HuH-7.5 (cell line): ENCODE measurements at places on chromosomes 2 and 18.

- DNase-seq = no peak
Observed at GRCh38 chr2:35852-36251, 10.5 kb downstream of the FAM110C start.

DNA sequence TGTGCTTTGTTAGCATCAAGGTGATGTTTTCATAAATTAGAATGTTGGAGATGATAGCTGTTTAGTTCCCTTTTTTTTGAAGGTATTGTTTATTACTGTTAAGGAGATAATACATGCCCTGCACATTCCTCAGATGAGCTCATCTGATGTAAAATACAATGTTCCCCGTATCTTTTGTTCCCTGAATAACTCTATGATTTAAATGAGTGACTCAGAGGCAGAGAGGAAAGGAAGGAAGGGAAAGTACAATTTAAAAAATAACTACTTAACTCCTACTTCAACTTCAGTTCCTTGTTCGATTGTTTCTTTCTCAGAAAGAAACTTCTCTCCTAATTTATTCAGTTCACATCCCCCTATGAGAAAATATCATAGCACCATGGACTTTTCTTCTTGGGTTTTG lies 208.7 kb downstream of the KCNE4 start:
- no peak for DNase-seq

- DNase-seq = no peak
Observed at GRCh38 chr18:8411492-8411891, 197.7 kb upstream of the RAB12 start.

DNA sequence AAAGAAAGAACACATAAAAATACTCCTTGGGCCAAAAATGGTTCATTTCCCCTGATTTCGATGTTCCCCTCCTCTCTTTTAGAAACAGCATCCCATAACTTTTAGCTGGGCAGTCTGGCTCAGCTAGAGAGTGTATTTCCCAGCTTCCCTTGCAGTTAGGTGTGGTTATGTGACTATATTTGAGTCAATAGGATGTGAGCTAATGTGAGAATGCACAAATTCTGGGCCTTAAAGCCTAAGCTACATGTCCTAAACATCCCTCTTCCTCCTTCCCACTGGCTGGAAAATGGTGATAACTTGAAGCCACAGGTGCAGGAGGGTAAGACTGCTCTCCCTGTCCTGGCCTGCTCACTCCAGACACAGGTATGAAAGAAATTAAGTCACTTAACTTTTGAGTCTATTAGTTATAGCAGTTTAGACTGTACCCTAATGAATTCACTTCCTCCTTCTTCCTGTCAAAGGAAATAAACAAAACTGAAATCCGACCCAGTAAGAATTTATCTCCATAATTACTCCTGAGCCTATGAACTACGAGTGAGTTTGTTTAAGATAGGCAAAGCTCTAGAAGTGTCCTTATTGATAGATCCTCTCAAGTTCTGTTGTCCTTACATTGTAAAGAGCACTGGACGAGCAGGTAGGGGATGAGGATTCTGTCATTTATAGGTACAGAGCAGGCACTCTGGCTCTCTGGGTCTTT lies 177.6 kb downstream of the MTX2 start:
- DNase-seq = no peak

GRCh38 chr2:1489486-1489885 lies 76.2 kb downstream of the TPO start:
- DNase-seq = no peak

DNA sequence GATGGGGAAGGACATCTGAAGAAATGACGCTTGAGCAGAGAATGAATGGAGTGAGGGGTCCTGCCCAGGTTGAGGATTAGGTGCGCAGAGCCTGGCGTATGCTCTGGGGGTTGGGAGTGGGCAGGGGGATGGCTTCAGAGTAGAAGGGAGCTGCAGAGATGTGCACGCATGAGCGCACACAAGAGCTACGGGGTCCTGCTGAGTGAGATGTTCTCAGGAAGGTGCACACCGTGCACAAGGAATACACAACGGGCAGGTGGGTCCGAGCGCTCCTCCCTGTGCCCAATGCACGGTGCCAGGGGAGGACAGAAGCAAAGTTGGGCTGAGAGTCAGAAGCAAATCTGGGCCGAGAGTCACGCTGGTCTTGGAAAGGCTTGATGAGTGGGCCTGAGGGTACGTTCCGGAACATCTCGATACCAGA lies 25.5 kb downstream of the TWIST2 start:
- no peak for DNase-seq

GRCh38 chr2:114550895-114551793 lies 108.7 kb downstream of the DPP10 start:
- DNase-seq = peak; percentile 40

- peak; percentile 96 for DNase-seq
Observed at GRCh38 chr2:238864207-238865014, 16.5 kb downstream of the TWIST2 start.

DNA sequence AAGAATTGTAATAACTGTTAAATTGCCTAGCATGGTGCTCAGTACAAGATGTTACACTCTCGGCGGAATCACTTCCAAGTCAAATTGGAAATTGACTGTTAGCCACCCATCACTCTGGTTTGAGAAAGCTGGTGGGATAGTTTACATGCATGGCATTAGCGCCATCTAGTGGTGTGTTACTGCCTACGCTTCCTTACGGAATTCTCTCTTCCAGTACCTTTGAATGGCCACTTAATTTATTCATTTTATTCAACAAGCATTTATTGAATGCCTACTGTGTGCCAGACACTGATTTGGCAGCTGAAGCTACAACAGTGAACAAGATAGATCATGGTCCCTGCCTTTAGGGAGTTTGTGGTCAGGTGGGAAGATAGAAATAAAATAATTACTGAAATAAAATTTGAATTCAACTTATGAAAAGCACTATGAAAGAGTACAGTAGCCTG lies 171.2 kb downstream of the TMEM247 start:
- DNase-seq = peak; percentile 17

- no peak for DNase-seq
Observed at GRCh38 chr18:80258640-80259039, 11.3 kb upstream of the PARD6G start.

DNA sequence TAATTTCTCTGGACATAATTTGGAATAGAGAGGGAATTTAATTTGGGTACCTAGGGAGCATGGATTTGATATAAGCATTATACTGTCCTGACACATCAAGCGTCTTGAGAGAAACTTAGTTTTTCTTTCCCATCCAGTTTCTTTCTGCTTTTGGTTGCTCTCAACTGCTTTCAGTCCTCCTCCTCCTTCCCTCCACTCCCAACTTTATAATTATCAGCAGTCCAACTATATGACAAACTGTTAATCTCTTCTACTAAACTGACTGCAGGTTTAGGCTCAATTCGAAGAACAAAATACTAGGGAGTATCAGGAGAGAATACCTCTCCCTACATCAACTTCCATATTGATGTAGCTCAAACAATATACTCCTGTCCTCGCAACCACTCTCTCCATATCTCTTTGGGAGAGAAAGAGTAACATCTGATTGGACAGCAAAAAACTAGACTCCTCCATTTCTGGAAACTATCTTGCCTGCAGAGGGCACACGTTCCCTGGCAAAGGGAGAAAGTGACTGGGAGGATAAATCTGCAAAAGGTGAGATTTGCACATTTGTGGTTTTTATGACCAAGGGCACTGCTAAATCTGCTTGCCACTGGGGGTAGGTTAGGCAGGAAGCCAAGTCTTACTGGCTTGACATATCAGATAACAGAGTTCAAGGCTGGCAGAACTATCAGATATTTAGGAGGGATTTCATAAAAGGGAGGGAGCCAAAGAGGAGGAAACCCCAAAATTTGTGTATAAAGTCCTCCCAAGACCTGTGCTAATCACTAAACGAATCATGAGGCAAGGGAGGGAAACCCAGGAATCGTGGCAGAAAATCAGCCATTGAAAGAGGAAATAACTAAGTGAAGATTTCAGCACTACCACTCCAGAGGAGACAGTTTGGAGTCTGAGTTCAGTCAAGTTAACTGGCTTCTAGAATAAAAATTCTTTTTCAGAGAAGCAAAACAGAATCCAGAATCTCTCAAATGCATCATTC lies 40.0 kb downstream of the ICA1L start:
- DNase-seq = peak; percentile 55

GRCh38 chr2:55063713-55064323 lies 13.6 kb upstream of the RTN4 start:
- DNase-seq = no peak

GRCh38 chr18:65919663-65920062 lies 168.9 kb downstream of the CDH7 start:
- no peak for DNase-seq

GRCh38 chr18:38257661-38258060 lies 692.1 kb upstream of the CELF4 start:
- DNase-seq = no peak

- DNase-seq = peak; percentile 4
Observed at GRCh38 chr2:61244694-61245093, 82.7 kb downstream of the C2orf74 start.

DNA sequence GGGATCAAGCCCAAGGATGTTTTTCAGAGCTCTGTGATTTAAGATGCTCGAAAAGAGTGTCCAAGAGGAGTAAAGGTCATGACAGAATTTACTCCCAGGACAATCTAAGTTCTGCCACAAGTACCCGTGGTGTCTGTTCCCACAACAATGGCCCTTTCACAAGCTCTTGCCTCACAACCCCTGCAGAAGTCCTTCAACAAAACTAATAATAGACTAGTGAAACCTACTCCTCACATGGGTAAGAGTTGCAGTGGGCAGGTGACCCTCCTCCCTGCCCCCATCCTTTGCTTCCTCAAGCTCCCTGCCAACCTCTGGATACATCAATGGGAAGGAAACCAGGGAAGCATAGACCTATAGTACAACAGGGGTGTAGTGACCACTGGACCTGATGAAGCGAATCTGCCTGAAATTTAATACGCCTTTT lies 34.9 kb downstream of the PTCD3 start:
- no peak for DNase-seq

GRCh38 chr18:21321711-21322110 lies 79.7 kb downstream of the GREB1L start:
- no peak for DNase-seq

DNA sequence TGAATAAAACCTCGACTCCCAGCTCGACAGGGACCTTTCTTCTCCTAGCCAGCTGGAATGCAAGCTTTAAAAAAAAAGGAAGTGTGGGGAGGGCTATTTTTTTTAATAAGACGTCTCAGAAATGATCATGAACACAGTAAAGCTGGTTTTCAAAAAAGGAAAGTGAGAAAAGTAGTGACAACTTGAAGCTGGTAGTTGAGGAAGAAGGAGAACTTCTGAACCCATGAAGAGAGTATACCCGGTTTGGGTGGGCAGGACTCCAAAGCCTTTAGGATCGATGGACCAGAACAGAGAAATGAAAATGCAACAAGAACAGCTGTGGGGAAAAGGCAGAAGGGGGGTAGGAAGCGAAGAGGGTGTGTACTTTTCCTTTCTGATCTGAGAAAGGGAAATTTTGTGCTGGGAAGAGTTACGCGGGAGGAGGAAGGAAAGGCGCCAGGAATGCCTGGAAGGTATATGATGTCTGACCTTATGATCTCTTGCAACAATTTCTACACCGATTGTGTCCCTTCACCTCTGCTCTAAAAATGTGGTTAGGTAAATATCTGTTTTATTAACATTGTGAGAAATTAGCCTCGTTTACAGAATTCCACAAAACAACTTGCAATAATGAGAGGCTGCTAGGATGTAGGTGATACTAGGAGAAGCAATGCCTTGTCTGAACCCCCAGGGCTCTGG lies 22.6 kb upstream of the CYP1B1 start:
- no peak for DNase-seq

GRCh38 chr2:99900556-99900955 lies 241.8 kb downstream of the AFF3 start:
- DNase-seq = no peak

GRCh38 chr2:180231015-180231414 lies 223.9 kb upstream of the CWC22 start:
- DNase-seq = no peak
